PC-9 (cell line): ENCODE measurements at places on chromosomes 13 and 19. TPM values are rescaled to one million over a fixed set of nuclear protein-coding genes. Genes with fewer than 3 reads are reported as not detected.

DNA sequence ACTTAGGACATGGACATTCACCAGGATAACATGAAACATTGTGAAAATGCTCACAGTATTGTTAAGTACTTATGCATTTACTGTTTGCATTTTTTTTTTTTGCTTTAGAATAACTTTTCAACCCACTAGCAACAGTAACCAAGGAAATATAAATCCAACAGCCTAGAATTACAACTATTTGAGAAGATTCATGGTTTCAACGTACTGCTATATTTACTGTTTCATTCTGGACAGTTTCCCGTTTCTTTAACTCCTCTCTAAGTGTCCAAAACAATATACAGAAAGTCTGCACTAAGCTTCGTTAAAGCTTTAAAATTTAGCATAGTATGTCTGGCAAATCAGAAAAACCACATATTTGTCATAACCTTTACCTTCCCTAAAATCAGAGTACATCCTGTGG lies 2.7 kb downstream of the SMAD9 start:
- no peak for DNase-seq

GRCh38 chr19:13130886-13131490 lies 12.9 kb downstream of the NACC1 start:
- no peak for DNase-seq

Gene PIN1
- total RNA-seq = 72.2 and 74.1 TPM in 2 replicates

DNA sequence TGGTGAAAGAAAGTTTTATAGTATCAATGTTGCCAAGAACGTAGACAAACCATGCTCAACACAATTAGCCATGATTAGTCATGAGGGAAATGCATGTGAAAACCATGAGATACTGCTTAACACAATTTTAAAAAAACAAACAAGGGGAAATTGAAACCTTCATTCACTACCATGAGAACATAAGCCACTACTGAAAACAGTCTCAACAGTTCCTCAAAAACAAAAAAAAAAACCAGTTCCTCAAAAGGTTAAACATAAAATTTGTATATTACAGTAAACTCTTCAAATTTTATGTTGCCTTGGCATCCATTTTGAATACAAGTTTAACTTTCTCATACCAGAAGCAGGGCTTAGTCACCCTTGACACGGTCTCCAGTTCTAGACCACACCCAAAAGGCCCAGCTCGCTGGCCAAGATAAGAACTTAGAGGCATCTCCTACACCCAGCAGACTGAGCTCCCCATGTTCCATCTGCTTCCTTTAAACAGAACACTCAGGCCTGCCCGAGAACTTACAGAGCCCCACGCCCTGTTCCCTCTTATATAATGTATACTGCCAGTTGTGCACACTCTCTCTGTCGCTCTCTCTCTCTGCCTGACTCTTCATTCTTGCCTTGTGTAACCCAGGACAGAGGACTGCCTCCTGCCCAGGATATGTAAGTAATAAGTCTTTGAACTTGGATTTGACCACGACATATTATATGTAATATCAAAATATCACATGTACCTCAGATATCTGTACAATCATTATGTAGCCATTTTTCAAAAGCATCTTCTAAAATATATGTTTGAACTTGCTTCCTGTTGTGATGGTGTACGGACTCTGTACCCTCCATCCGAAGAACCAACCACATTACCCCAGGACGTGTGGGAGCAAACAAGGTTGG lies 67.4 kb downstream of the STK24 start:
- peak; percentile 91 for DNase-seq

DNA sequence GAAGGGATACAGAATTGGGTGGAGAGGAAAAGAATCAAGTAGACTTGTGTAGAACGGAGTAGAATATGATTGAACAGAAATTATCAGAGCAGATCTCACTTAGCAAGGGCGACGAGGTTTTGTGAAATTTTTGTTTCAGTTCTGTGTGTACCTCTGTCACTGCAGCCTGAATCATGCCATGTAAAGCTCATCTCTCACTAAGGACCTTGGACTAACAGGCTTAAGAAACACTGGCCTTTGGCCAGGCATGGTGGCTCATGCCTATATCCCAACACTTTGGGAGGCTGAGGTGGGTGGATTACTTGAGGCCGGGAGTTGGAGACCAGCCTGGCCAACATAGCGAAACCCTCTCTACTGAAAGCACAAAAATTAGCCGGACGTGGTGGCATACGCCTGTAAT lies 62.6 kb downstream of the MYH14 start:
- no peak for DNase-seq

DNA sequence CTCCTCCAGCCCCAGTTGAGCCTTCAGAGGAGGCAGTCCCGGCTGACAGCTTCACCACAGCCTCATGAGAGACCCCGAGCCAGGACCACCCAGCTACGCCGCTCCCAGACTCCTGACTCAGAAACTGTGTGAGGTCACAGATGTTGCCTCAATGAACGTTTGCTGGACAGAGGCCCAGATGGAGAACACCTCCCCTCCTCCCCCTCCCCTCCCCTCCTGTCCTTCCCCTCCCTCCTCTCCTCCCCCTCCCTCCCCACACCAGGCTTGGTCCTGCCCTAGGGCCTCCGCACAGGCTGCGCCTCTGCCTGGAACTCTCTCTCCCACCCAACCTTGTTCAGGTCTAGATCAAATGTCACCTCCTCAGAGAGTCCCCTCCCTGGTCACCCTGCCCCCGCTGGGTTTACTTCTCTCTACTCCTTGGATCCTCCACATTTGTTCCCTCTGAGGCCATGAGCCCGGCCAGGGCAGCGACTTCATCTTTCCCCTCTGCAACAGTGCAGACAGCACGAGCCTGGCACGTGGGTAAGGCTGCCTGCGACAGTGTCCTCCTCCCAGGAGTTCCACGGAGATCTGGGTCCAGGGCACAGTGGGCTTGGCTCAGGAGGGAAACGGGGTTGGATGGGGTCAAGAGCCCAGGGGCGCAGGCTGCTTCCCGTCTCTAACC lies 17.4 kb downstream of the PIP5K1C start:
- DNase-seq = no peak

DNA sequence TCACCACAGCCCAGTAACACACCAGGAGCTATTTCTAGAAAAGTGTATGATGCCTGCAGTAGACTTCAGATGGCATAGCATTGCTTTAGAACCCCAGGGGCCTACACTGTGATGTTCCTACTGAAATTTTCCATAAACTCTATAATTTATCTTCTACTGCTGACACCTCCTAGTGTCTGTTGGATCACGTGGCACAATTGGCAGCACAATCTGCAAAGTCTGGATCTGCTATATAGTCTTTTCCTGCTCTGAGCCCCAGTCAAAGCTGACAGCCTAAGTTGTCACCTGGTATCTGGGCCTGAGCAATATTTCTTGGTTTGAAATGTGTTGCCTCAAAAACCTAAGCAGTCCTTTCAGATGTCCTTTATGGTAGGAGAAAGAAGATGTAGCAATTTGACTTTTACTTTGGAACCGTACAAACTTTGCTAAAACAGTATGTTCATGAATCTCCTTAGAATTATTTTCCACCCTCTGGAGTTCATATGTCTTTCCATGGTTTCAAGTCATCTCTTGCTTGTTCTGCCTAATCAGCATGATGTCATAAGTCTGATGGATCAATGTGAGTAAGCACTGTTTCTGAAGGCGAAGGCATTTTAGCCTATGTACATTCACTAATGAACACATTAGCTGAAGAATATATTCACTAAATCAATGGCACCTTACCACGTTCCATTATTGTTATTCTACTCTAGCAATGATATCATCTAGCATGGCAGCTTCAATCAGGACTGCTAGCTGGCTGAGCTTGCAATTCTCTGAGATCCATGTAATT lies 536.5 kb upstream of the NBEA start:
- DNase-seq = no peak

- no peak for DNase-seq
Measured at GRCh38 chr13:27578121-27579030, 42.0 kb downstream of the LNX2 start.

DNA sequence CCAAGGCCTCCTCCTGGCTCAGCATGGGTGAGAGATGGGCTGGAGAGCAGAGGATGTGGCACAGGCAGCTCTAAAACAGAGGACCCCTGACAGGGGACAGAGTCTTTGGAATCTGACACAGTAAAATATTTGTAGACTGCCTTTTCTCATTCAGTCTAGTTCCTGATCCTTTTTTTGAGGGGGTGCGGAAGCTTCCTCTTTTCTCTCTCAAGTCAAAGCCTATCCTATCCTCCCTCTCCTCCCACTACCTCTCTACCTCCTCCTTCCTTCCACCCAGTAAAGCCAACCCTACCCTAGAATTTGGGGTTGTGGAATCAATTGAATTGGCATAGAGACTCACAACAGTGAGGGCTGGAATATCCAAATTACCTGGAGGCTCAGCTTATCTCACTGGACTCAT lies 82.0 kb downstream of the TEX26 start:
- DNase-seq = no peak

- DNase-seq = no peak
Measured at GRCh38 chr19:10260141-10260584, 8.1 kb downstream of the MRPL4 start.

GRCh38 chr13:52997951-52998876 lies 30.4 kb upstream of the OLFM4 start:
- no peak for DNase-seq

- DNase-seq = no peak
Measured at GRCh38 chr19:6587998-6588507, 2.9 kb downstream of the CD70 start.

DNA sequence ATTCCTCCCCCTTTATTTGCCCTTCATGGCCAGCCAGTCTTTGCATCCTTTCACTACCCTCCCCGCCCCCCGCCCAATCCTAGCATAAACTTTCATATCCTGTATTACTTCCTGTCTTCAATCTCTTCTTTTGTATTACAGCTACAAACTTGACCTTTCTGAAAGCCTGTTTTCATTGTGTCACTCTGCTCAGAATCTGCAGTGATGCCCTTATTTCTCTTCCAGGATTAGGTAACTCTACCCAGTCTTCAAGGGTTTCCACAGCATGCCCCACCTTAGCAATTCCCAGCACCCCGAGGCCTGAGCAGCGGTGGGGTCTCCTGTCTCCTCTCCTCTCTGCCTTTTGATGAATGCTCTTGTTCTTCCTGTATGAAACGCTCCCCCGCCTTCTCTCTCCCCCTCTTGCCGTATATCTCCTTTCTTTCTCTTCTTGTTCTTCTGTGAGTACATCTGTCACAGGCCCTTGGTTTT lies 145.6 kb downstream of the SHISA2 start:
- DNase-seq = no peak

DNA sequence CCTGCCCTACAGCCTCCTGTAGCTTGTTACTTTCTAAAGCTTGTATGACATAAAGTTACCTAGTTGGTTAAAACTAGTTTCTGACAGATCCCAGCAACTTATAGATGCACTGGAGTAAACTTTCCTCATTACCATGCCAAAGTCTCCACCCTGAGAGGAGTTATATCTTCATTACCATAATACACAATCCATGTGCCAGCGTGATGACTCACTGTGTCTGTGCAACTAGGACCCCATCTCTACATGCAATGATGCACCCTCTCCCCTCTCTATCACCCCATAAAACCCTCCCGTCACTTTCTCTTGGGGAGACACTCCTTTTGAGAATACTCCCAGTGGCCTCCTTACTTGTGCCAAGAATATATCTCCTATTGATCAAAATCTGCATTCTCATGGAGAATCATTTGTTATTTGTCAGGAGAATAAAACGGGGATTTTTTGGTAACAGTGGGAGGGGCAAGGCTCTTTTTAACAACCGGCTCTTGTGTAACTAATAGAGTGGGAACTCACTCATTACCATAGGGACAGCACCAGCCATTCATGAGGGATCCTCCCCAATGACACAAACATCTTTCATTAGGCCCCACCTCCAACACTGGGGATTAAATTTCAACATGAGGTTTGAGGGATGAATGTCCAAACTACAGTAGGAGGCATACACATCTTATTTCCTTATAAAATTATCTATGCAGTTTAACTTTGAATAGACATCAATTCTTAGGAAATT lies 235.1 kb upstream of the ATXN8OS start:
- DNase-seq = no peak

DNA sequence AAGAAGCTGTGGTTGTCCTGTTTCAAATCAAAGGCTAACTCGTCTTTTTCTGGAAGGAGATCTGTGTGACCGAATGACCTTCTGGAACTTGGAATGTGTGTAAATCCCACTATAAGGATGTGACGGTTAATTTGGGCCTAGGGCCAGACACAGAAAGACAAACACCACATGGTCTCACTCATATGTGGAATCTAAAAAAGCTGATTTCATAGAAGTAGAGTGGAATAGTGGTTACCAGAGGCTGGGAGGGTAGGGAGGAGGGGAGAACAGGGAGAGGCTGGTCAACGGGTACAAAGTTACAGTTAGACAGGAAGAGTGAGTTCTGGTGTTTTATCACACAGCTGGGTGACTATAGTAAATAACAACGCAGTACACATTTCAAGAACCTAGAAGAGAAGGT lies 39.3 kb upstream of the RGCC start:
- DNase-seq = no peak

Gene FARP1
- total RNA-seq = 40.1 and 62.1 TPM in 2 replicates

DNA sequence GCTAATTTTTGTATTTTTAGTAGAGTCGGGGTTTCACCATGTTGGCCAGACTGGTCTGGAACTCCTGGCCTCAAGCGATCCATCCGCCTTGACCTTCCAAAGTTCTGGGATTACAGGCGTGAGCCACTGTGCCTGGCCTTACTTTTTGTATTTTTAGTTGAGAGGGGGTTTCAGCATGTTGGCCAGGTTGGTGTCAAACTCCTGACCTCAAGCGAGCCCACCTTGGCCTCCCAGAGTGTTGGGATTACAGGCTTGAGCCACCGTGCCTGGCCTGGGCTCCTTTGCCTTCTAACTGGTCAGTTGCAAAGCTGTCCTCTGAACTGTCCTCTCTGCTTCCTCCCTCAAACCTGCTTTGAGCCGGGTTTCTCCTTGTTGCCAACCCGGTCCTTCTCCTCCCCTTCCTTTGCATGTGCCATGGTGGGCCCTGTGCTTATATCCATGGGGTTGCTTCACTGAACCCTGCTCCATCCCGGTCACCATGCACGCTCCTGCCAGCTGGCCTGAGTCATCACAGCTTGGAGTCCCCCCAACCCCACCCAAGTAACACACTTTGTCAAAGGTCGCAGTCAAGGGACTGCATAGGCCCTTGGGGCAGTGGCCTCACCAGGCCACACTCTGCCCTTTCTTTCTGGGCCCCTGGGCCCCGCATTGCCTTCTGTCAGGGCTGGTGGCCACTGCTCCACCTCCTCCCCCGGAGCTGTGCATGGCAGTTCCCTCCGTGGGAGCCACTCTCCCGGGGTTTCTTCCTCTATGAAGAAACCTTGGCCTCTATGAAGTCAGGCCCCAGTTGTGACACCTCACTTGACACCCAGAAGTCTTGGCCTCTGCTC lies 21.2 kb downstream of the WTIP start:
- DNase-seq = no peak

- peak; percentile 23 for DNase-seq
Measured at GRCh38 chr19:48992581-48993174, 431 bp downstream of the GYS1 start.

Gene OR7G2
- not detected in 2 replicates for total RNA-seq

Gene FGF9
- total RNA-seq = not detected in 2 replicates

Gene KLC3
- total RNA-seq = 20.6 and 30.7 TPM in 2 replicates
